ENCODE measurements at places on chromosomes 7 and 10.
A peak's percentile ranks its signal among the peaks of the same experiment; 100 is the strongest.

- DNase-seq: no peak
These were observed 278.8 kb downstream of the KIF20B start for GRCh38 chr10:89980166-89980565.

- DNase-seq: no peak
These were observed 40.9 kb downstream of the ACSM6 start for GRCh38 chr10:95234951-95235350.

GRCh38 chr7:31488562-31489203, 25.2 kb upstream of the ITPRID1 start:
- DNase-seq: no peak

DNA sequence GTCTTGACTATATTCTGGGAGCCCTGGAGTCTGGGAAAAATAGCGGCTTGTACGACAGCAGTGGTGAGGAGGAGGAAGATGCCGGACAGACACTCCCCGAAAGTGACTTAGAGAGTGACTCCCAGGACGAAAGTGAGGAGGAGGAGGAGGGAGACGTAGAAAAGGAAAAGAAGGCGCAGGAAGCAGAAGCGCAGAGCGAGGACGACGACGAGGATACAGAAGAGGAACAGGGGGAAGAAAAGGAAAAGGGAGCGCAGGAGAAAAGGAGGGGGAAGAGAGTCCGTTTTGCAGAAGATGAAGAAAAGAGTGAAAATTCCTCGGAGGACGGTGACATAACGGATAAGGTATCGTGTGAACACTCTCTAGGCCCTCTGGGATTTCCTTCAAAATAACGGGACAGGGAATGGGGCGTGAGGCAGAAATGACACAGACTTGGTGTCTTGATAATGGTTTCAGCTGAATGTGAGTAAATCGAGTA, 908 bp downstream of the NOM1 start:
- no peak for DNase-seq

DNA sequence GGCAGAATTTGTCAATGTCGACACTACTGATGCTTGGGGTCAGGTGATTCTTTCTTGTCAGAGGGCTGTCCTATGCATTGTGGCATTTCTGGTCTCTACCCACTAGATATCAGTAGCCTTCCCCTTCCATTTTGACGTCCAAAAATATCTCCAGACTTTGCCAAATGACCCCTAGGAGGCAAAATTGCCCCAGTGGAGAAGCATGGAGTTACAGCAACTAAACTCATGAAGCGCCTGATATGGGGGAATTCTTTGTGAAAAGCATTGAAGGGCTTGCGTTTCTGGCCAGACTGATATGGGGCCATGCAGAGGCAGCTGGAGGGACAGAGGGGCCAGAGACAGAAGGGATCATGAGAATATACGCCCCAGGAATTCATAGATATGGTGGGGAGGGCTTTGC, 43.6 kb downstream of the ADRB1 start:
- no peak for DNase-seq

DNA sequence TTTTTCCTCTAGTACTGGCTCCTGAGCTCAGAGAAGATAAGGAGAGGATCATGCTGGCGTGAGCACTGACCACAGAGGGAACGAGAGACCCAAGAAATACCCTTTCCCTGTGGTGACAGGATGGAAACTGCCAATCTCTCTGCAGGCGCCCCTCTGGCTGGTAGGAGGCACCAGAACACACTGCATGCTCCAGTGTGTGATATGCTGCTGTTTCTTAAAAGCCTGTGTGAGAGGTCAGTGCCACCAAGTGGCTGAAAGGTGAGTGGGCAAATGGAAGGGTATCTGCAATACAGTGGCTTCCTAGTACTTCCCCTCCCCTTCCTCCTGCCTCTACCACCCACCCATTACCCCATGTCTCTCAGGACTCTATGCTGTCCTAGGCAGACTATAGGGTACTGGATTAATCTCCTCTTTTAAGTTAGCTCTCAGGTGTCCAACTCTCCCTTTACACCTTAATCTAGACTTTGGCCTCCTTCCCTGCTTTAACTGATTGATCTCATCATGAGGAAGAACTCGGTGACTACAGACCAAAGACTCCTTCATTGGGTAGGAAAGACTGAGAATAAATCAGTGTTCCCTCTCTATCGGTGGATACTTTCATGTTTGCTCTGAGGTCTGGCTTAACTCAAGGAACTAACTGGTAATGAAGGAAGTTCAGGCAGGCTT, 283.6 kb downstream of the ADRA2A start:
- DNase-seq: peak; percentile 8

DNA sequence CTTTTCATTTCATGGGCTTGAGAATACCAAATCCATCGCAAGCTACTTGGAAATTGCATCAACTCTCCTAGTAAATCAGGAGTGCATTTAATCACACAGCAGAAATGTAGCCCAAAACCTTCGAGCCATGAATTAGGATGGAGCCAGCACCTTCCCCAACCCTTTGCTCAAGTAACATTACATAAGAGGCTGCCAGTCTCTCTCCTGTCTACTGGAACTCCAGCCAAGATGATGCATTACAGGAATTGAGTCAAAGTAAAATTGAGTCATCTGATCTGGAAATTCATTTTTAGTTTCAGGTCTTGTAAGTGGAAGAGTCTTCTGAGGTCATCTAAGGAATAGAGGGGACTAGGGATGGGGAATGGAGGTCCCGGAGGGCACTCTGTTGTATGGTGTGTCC, 69.7 kb upstream of the FHIP2A start:
- DNase-seq: no peak

DNA sequence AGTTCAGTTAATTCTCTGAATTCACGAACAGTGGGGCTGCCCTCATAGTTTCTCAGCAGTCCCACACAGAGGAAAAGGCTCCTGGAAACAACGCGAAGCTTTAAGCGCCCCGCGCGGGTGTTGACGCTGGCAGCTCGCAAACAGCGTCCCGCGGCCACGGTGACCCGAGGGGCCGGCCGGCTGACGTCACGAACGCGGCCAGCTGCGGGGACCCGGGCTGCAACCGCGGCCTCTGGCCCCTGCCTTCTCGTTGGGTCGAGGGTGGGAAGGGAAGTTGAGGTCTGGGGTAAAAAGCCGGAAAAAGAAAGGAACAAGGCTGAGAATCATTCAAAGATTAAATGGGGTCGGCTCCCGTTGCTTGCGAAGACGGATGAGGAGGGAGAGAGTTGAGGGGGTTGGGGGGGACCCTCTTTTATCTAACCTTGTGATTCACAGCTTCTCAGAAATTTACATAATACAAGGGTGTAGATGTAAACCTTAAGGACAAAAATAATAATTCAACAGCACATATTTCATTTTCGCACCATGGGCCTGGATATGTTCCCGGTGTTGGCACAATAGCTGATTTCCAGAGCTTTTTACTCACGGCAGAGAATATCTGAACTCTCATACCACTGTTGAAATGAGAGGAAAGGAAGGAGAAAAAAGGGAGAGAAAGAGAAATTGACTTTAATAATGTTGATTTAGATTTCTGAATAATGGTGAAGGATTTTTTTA, 7.3 kb upstream of the FEZF1 start:
- no peak for DNase-seq

- DNase-seq: no peak
These were observed 322.8 kb downstream of the POM121L12 start for GRCh38 chr7:53358269-53358668.

GRCh38 chr7:135795846-135796570, 47.4 kb upstream of the FAM180A start:
- peak; percentile 43 for DNase-seq

DNA sequence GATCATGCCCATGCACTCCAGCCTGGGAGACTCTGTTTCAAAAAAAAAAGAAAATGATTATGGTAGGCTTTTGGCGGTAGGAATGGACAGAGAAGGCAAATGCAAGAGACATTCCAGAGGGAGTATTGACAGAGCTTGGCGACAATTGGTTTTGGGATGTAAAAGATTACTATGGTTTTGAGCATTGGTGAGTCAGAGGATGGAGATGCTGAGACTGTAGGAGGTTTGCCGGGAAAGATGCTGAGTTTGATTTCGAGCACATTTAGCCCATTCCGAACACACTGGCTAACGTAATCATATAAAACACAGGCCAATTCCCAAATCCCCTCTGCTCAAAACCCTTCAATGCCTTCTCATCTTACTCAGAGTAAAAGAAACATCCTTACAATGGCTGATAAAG, 161.6 kb upstream of the MKLN1 start:
- no peak for DNase-seq

- DNase-seq: no peak
These were observed 319.2 kb downstream of the DPP6 start for GRCh38 chr7:154371424-154371823.

- no peak for DNase-seq
These were observed 57.5 kb downstream of the INSIG1 start for GRCh38 chr7:155355176-155355575.

DNA sequence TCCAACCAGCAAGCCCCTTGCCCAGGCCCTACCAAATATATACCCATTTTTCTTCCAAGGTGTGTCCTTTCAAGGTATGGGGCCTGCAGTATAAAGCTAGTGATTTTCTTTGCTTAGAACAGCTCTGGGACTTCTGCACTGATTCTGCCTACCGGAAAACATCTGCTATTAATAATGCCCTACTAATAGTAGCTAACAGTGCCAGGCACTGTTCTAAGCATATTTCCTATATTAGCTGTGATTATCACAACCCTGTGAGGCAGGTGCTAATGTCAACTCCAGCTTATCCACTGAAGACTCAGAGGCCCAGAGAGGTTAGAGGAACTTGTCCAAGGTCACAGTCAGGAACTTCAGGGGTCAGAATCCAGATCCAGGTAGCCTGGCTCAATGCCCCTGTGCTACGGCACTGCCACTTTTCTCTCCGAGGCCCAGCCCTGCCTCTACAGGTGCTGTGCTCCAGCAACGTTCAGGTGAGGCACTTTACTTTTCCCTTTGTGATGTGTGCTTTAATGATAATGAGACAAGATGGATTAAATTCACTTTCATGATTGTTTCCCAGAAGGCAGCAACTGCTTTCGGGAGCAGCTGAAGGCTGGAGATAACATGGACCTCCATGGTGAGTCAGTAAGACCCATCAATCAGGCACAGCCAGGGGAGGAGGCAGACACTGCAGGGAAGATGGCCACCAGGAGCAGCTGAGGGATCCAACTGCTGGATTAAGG, 26.7 kb downstream of the TAS2R41 start:
- DNase-seq: no peak

DNA sequence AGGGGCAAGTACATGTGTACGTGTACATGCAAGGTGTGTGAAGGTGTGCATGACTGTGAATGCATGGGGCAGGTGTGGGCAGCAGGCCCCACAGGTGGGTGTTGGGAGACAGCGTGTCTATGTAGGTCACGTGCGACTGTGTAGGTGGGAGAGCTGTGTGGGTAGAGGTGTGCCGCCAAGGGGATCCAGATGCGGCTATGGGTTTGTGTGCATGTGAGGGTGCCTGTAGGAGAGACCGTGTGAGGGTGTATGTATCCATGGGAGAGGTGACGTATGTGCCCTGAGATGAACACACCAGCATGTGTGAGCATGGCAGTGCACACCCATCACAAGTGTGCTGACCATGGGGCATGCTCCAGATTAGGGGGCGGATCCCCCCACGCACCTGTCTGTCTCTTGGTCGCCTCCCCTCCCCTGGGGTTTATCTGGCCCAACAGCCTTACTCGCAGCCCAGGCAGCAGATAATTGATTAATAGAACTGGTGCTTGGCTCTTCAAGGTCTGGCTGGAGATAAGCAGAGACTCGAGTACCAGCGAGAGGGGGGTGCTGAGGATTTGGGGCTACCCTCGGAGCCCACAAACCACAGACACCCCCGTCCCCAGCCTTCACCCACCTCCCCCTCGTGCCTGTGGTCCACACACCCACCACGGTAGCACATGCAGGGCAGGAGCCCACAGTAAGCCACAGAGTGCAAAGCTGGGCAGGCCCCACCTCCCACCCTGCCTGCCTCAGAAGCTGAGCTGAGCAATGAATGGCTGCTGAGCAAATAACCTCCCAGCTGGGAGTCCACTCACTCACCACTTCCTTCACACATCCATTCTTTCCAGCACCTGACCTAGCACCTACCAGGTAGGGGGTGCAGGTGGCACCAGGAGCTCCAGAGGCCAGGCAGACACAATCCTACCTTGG, 41.4 kb upstream of the ZMIZ1 start:
- peak; percentile 29 for DNase-seq

GRCh38 chr10:27413831-27414348, 90.2 kb upstream of the RAB18 start:
- DNase-seq: peak; percentile 73

- DNase-seq: no peak
These were observed 288.9 kb downstream of the BBS9 start for GRCh38 chr7:33418251-33418701.

GRCh38 chr10:75632805-75633462, 201.5 kb downstream of the LRMDA start:
- DNase-seq: no peak

DNA sequence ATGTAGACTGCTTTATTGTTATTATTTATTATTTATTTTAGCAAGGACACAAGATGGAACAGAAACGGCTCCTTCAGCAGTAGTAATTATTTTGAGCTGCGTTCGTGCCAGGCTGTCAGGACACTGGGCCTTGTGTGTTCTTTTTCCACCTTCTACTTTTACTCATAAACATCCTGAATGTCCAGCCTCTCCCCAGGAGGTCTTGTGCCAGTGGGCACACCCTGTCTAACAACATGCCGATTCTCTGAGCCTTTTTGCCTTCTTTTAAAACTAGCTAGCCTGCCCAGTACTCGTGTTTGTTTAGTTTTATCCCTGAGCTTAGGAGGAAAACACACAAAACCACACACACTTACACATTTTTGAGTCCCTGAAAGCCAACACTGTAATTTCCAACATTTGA, 1.2 kb downstream of the SCIN start:
- no peak for DNase-seq

DNA sequence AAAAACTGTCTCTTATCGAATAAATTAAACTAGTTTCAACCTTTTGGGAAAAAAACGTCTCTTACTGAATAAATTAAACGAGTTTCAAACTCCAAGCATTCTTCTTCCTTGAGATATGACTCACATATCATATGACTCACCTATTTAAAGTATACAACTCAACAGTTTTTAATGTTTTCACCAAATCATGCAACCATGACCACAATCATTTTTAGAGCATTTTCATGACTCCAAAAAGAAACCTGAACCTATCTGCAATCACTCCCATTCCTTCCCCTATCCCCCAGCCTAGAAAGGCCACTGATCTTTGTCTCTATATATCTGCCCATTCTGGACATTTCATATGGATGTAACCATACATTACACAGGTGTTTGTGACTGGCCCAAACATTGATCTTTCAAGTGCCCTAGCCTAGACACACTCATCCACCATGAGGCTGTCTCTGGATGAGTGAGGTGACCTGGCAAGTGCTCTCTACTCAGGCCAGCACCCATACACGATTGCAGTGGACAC, 115.3 kb downstream of the PIP4K2A start:
- no peak for DNase-seq

DNA sequence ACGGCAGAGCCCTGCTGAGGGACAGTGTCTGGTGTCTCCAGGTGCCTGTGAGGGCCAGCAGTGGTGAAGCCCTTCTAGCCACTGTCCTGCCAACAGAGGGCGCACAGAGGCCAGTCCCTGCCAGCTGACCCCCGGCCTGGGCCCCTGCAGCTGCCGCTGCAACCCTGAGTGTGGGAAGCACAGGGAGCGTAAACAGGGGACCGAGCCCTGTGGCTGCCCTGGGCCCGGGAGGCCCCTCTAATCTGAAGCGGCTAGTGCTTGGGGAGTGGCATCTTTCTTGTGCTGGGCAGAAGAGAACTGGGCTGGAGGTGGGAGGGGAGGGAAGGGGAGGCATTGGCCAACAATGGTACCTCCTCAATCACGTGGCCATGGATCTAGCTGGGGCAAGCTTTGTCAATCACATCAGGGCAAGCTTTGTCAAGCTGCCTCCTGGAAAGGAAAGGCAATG, 34.6 kb downstream of the TRIM8 start:
- DNase-seq: peak; percentile 94
